ENCODE measurements at places on chromosomes 11 and 22.

- no peak for DNase-seq
Measured at GRCh38 chr11:107821199-107821927, 37.2 kb downstream of the SLC35F2 start.

DNA sequence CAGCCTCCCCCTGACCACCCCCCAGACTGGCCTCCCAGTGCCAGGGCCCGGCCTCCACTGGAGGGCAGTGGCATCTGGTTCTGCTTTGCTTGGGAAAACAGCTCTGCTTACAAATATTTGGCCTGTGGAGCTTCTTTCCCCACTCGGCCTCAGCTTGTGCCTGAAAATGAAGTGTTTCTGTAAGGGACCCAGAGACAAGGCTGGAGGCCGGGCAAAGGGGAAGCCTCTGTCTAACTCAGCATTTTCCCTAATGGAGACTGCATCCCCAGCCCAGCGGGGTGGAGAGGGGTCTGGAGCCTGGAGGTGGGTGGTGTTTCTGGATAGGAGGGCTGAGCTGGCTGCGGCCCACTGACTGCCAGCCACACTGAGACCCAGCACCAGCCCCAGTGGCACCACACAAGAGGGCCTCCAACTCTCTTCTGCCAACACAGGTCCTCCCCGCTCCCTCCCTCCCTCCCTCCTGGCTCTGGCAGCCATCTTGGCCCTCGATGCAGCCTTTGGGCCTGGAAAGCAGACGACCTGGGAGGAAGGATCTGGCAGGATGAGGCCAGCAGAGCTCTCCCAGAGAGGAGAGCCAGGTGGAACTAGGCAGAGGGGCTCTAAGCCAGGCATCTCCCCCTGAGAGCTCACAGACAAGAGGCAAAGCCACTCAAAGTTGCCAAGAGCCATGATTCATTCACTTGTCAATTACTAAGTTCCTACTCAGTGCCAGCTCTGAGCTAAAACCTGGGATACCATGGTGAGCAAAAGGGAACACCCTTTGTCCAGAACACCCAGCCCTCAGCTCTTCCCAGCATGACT, 77.1 kb upstream of the CD82 start:
- DNase-seq, result no peak

GRCh38 chr11:77140231-77140851, 12.3 kb downstream of the MYO7A start:
- DNase-seq, result no peak

- DNase-seq, result no peak
Measured at GRCh38 chr11:30573951-30574350, 12.2 kb downstream of the MPPED2 start.

DNA sequence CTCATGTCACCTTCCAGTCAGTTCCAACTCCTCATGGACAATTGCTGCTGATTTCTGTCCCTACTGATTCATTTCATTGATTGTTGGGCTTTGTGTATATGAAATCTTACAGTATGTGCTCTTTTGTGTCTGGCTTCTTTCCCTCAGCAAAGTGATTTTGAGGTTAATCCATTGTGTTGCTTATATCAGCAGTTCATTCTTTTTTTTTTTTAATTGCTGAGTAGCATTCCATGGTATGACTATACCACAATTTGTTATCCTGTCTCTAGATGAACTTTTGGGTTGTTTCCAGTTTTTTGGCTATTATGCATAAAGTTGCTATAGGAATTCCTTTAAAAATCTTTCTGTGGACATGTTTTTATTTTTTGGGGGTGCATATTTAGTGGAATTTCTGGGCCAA, 59.9 kb downstream of the NXPE1 start:
- DNase-seq, result no peak

DNA sequence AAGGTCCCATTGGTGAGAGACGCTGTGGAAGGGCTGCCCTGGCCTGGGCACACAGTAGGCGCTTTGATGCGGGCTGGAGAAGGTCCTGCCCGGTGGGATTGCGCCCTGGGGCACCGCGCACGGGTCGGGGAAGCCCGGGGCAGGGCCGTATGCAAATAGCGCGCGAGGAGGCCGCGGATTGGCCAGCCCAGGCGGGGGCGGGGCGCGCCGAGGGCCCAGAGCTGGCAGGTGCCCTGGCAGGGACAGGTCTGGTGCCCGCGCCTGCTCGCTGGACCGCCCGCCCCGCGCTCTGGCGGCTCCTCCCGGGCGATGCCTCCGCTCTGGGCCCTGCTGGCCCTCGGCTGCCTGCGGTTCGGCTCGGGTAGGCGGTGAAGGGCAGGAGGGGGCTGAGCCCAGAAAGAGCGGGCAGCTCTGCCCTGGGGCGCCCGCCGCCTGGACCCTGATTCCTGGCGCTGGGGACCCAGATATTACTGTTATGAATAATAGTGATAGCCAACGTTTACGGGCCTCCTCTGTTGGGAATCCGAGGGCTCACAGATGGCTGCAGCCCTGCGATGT, at the start of gene UPK3A:
TSS of gene UPK3A (plus strand) at position 245 of the 558 bp plus-strand sequence. CDS start at position 310, 65 bp downstream.
- DNase-seq, result no peak

GRCh38 chr11:12149672-12150225, 39.4 kb downstream of the MICAL2 start:
- DNase-seq, result no peak

- DNase-seq, result no peak
Measured at GRCh38 chr11:19087658-19088057, 27.1 kb upstream of the MRGPRX2 start.

GRCh38 chr22:20763630-20764470, 10.1 kb upstream of the SERPIND1 start:
- DNase-seq, result no peak

- no peak for DNase-seq
Measured at GRCh38 chr11:35662061-35662648, 420 bp upstream of the TRIM44 start.

GRCh38 chr11:71481101-71481960, 28.3 kb downstream of the NADSYN1 start:
- no peak for DNase-seq

- DNase-seq, result no peak
Measured at GRCh38 chr11:12092714-12093113, 17.7 kb upstream of the MICAL2 start.

GRCh38 chr11:47130543-47130942, 46.1 kb downstream of the ARFGAP2 start:
- DNase-seq, result no peak

DNA sequence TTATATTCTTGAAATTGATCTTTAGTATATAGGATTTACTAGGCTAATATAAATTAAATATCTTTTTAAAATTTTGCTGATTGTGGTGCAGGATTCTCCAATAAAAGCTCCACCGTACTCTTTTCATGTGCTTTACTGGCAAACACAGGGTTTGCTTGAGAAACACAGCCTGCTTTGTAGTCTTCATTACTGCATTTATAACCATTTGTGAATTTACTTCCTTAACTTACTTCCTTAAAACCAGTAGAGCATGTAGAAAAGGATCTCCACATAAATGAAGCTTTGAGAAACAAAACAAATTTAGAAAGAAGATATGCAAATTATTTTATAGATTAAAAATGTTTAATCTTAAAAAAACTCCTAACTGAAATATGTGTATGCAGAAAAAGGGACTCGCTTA, 28.8 kb downstream of the SWAP70 start:
- no peak for DNase-seq

- no peak for DNase-seq
Measured at GRCh38 chr11:29452146-29452545, 564.7 kb downstream of the KCNA4 start.

GRCh38 chr11:124602193-124602592, 9.0 kb upstream of the PANX3 start:
- no peak for DNase-seq

DNA sequence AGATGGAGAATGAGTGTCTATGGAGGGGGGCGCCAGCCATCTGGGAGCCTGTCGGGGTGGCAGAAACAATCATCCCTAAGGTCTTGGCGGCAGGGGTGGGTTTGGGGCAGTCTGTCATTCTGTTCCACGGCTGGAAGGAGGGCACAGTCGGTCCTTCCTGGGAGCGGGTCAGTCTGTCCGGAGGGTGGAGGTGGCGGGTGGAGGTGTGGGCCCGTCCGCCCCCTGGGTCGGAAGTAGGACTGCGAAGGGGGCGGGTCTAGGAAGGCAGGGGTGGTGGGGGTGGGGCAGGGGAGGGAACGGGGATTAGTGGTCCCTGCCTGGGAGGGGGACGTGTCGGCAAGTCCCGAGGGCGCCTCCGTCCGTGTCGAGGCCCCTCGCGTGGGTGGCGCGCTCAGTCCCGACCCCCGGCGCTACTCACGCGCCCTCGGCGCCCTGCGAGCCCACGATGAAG, 461 bp downstream of the TBC1D10A start:
- DNase-seq, result no peak

DNA sequence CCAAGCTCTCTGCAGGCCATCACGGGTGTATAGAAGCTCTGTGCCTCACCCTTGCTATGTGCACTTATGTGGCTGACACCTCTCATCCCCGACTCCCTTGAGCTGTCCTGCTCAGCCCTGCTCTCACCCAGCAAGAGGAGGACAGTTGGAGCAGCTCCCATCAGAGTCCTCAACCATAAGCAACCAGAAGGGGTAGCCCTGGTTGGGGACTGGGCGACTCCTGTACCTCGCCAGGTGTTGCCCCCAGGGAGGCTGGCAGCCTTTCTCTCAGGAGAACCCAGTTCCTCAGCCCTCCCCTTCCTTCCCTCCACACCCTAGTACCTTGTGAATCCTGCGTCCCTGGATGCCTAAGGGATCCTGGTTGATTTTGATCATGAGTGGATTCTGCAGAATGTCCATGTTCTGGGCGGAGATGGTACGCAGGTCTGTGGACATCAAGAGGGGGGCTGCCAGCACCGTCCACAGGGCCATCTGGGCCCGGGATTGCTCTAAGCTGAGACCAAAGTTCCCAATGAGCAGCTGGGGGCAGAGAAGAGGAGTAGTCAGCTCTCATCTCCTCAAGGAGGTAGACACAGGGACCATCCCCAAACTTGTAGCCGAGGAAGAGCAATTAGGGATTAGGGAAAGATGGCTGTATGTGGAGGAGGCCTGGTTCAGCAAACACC, 8.0 kb downstream of the NAGA start:
- DNase-seq, result no peak

- DNase-seq, result no peak
Measured at GRCh38 chr11:102494216-102494615, 36.3 kb downstream of the MMP7 start.

DNA sequence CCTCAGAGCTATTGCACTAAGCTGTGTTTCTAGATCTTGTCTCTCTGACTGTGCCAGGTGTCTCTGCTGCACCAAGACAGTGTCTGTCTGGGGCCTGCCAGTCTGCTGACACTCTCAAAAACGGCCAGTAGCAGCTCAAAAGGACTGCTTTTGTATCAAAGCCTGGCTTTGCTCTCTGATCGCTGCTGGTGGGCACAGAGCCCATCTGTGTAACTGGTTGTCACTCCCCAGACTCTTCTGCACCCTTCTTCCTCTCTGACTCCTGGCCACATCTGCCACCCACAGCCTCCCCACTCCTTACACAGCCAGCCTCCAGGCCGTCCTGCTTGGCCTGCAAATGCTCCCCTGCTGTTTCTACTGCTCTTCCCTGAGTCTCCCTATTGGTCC, 26.5 kb downstream of the MED15 start:
- no peak for DNase-seq

- peak; percentile 58 for DNase-seq
Measured at GRCh38 chr22:30922151-30922611, 46.4 kb downstream of the MORC2 start.
